ENCODE measurements at places on chromosomes 6 and 20.

- peak; percentile 73 for DNase-seq
Observed at GRCh38 chr6:44593539-44593944, 206.0 kb downstream of the CDC5L start.

DNA sequence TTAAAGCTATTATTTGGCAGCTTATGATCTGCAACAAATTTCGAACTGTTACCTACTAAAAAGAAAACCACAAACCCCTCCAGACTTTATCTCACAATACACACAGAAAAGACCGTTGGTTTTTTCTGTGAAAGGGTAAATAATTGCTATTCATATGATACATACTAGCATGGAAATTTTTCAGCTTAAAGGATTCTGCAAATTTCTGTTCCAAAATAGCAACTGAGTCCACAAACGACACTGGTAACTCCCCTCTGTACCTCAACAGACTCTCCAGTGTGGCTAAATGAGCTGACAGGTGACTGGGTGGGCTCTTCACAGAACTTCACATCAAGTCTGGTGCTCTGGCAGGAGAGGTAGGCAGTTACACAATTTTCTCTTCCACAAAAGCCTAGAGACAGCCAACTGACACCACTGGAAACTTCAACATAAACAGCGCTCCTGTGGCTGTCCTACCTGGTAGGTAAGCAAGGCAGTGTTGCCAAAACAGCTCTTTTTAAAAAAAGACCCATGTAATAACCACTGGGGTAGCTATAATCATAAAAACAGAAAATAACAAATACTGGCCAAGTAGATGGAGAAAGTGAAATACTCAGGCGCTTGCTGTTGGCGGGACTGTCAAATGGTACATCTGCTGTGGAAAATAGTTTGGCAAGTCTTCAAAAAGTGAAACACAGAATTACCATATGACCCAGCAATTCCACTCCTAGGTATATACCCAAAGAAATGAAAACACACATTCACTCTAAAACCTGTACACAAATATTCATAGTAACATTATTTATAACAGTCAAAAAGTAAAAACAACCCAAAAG lies 37.8 kb downstream of the ELOVL5 start:
- DNase-seq: peak; percentile 32

DNA sequence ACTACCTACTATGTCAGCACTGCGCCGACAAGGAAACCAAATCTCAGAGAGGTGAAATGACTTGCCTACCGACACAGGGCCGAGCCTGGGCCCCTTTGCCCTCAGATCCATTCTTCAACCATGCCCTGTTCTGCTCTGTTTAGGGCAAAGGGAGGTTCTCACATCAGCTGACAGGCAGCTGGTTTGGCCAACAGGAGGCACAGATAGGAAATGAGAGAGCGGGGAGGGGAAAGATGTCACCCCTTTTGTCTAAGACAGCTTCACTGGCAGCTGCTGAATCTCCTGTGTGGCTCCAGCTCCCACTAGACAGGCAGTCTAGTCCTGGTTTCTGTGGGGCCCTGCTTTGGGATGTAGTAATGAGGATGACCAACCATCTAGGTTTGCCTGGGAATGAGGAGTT lies 158.7 kb downstream of the TMEM200A start:
- DNase-seq: no peak

- no peak for DNase-seq
Observed at GRCh38 chr6:5904532-5904931, 102.2 kb downstream of the NRN1 start.

GRCh38 chr6:84645563-84646266 lies 118.7 kb downstream of the TBX18 start:
- DNase-seq: peak; percentile 73

DNA sequence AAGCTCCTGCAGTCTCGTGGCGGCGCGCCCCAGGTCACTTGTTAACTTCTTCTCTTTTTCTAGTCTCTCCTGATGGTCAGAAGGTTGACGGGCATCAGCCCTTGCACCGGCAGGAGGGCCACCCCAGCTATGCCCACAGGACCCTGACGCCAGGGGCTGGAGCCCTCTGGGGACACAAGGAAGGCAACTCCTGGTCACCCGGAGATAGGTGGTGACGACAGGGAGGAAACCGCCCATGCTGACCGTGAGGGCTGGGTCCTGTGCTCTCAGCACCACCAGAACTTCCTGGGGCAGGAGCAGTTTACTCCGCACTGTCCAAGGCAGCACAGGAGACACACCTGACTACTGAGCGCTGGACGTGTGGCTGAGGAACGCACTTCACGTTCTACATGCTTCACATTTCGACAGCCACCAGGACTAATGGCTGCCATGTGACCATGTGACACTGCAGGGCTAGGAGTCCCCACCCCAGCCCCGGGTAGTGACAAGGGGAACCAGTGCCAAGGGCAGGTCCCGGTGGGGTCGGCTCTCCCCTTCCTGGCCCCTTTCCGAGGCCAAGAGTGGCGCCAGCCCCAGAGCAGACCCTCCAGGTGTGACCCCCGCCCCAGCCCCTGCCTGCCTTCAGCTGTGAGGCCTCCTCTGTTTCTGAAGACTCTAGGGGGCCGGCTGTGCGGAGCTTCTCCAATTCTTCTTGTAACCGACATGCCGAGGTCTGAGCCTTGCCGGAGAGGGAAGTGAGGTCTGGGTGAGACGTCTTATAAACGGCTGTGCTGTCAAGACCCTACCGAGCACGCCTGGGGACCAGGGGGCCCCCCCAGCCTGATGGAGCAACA lies 45.2 kb downstream of the DSTN start:
- no peak for DNase-seq

- DNase-seq: no peak
Observed at GRCh38 chr6:12238219-12238618, 51.9 kb upstream of the EDN1 start.

DNA sequence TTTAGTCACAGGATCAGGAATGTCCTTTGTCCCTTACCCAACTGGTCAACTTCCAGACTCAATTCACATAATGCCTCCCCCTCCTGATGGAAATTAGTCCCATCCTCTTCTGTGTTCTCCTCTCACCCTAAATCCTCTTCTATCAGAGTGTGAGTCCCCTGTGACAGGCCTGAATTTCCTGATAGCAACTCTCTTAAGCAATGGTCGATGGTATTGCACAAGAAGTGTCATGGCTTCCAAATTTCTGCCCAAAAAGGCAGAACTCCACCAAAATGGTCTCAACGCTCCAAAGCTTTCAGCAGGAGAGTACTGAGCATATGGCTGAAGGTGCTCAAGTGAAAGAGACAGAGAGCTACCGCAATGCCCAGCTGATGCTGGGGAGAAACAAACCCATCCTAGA lies 2.4 kb downstream of the PREP start:
- no peak for DNase-seq

DNA sequence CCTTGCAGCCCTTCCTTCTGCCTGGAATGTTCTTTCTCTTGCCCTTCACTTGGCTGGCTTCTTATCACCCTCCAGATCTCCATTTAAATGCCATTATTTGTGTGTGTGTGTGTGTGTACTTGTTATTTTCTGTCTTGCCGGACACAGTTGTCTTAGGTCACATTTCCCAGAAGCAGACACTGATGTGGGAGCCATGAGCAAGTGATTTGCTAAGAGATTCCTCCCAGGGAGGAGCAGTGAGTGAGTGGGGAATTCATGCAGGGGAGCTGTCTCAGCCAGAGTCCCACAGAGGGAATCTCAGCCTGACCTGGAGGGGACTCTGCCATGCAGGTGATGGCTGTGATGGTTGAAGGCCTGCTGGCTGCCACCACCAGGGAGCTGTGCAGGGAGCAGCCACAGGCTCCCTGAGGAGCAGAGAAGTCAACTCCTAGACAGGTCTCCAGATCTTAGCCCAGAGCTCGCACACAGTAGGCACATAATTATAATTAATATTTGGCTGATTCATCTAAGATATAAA lies 96.5 kb downstream of the SYNDIG1 start:
- DNase-seq: no peak

DNA sequence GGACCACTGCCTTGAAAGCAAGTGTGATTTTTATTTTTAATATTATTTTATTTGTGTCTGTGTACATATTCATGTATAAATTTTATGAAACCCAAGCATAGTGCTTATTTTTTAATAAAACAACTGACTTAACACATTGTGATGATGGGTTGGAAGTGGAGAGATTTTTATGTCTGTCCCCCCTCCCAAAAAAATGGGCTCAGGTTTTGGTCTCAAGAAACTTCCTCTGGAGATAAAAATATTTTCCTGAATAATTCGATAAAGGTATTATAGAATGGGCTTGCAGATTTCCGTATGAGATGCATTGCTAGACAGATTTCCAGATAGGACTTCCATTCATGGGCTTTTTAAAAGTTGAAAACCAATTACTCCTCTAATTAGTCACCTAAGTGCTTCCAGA lies 2.7 kb downstream of the FOXQ1 start:
- DNase-seq: no peak

GRCh38 chr6:63246581-63246980 lies 35.3 kb downstream of the FKBP1C start:
- DNase-seq: no peak

- peak; percentile 90 for DNase-seq
Observed at GRCh38 chr6:135498185-135498841, 773 bp upstream of the AHI1 start.

GRCh38 chr6:161374971-161375873 lies 101.4 kb upstream of the AGPAT4 start:
- DNase-seq: peak; percentile 32

GRCh38 chr20:64140061-64140931 lies 24.0 kb upstream of the MYT1 start:
- DNase-seq: no peak

GRCh38 chr6:113672491-113673149 lies 184.5 kb upstream of the MARCKS start:
- DNase-seq: peak; percentile 78

- DNase-seq: peak; percentile 86
Observed at GRCh38 chr6:157316871-157317814, 6.2 kb downstream of the TMEM242 start.

DNA sequence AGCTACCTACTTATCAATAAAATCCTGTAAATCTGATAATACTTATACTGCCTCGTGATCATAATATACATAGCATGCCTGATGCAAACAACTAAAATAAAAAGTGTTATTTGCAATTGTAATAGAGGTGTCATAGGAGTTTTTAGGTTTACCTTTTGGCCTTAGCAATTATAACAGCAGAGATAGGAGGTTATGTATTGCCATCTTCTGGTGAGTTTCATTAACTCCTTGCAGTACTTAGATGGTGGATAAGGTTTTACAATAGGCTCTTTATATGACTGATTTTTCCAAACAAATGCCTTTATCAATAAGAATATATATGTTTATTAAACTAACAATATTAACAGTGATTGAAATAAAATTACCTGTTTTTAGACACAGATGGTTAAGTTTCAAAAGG lies 27.8 kb upstream of the MYCT1 start:
- DNase-seq: peak; percentile 44

GRCh38 chr6:149012040-149012545 lies 265.3 kb downstream of the UST start:
- DNase-seq: peak; percentile 99

GRCh38 chr6:100105138-100105537 lies 111.1 kb upstream of the MCHR2 start:
- no peak for DNase-seq

- no peak for DNase-seq
Observed at GRCh38 chr20:57449398-57450354, 58.5 kb downstream of the RBM38 start.

- peak; percentile 91 for DNase-seq
Observed at GRCh38 chr6:121794630-121795029, 359.2 kb downstream of the GJA1 start.

- DNase-seq: no peak
Observed at GRCh38 chr6:132213191-132213590, 188.1 kb downstream of the MOXD1 start.

GRCh38 chr6:51024126-51024525 lies 205.5 kb downstream of the TFAP2B start:
- DNase-seq: no peak

DNA sequence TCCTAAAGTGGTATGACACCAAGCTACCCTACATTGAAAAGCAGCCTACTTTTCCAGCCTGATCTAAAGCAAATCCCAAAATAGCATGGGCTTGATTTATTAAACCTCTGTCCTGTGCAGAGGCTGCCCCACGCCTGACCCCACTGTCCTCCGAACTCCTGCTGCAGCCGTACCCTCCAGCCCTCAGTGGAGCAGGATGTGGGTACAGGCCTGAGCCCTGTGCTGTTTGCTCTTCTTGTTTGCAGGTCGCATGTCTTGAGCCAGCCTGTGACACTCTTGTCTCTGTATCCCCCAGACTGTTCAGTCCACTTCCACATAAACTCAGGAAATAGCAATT lies 61.2 kb downstream of the RPP40 start:
- DNase-seq: no peak

DNA sequence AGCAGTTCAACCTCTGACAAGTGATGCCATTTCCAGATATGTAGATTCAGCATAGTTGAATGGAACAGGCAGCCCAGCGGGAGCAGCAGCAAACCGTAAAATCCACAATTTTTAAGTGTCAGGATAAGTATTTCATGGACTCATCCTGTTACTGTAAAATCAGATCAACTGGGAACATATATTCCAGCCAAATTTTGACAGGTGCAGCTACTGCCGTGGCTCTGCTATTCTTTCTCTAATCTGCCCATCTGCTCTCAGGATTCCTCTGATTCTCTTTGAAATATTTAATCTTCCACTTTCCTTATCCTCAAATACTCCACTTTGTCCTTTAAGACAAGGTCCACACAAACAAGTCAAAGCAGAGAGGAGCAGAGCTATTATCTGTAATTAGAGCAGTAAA lies 245.4 kb upstream of the ASCC3 start:
- DNase-seq: no peak

DNA sequence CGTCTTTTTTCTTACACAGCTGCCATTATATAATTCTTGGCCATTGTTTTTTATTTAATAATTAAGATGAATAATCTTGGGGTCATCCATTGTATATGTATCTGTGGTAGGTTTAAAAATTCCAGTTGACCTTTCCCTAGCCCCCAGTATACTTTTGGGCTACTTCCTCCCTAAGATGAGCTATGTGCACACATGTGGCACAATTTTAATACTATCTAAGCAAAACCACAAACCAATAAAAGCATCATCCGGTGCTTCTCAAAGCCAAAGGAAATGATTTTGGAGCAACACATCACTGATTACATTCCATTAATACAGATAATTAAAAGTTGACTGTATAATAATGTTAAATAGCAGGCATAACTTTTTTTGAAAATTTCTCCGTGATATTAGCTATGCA lies 161.2 kb downstream of the ATXN1 start:
- DNase-seq: peak; percentile 21

- no peak for DNase-seq
Observed at GRCh38 chr6:119218548-119218947, 131.0 kb downstream of the MAN1A1 start.

- DNase-seq: peak; percentile 81
Observed at GRCh38 chr6:111628142-111628850, 22.6 kb upstream of the TRAF3IP2 start.

GRCh38 chr6:169169375-169169774 lies 84.3 kb downstream of the THBS2 start:
- DNase-seq: peak; percentile 28

GRCh38 chr6:132253211-132253610 lies 148.1 kb downstream of the MOXD1 start:
- peak; percentile 61 for DNase-seq

DNA sequence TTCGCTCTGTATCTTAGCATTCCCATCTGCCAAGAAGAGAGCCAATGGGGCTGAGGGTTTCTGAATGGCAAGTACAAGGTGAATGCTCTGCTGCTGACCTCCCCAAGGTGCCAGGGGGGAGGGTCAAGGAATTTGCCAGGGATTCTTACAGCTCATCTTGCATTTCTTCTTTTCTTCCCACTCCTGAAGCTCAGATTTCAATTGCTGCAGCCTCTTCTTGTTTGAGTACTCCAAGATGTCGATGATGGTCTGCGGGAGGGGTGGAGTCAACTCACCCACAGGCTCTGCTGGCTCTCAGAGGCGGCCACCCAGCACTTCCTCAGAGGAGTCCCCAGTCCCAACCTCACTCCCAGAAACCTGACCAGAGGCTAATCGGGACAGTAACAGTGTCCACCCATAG lies 12.4 kb downstream of the C20orf96 start:
- no peak for DNase-seq

Measured in AG10803 (cell line).